Stimulated activated CD8-positive, alpha-beta memory T cell treated with anti-CD3 and anti-CD28 coated beads, Interleukin-2, amount 100 ng/mL, for 1 hour (primary cell): ENCODE measurements at places on chromosomes 3 and 15.

GRCh38 chr15:85793641-85794597 lies 806 bp downstream of the KLHL25 start:
- no peak for DNase-seq

- DNase-seq = no peak
Measured at GRCh38 chr3:5644773-5645670, 457.5 kb downstream of the EDEM1 start.

DNA sequence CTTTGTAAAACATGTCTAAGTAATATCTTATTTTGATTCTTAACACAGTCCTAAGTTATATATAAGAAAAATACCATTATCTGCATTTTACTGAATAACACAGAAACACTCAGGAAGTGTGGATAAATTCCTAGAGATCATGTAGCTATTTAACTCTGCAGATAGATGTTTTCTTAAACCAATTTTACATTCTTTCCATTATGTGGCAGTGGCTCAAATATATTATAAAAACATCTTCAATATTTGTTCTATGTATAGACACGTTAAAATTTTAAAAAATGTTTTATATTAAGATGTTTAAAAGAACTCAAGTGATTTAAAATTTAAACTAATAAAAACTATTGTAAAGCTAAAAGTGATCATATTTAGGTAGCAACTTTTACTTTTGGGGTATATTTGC lies 683.8 kb downstream of the DIPK2A start:
- no peak for DNase-seq

DNA sequence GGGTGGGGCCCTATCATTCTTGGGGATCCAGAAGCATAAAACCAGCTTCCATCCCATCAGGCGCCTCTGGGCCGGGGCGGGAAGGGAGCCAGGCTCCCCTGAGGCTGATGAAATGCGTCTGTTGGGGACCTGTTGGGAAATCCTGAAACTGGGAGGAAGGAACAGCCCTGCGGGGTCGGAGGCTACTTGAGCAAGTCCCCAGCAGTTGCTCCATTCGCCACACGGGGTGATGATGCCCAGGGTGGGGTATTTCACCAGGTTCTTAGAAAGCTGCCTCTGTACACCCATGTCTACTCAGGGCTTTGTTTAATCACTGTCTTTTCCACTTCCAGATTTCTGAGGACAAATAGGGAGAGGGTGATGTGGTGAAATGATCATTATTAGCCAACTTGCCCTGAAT lies 25.4 kb upstream of the TSEN2 start:
- no peak for DNase-seq

DNA sequence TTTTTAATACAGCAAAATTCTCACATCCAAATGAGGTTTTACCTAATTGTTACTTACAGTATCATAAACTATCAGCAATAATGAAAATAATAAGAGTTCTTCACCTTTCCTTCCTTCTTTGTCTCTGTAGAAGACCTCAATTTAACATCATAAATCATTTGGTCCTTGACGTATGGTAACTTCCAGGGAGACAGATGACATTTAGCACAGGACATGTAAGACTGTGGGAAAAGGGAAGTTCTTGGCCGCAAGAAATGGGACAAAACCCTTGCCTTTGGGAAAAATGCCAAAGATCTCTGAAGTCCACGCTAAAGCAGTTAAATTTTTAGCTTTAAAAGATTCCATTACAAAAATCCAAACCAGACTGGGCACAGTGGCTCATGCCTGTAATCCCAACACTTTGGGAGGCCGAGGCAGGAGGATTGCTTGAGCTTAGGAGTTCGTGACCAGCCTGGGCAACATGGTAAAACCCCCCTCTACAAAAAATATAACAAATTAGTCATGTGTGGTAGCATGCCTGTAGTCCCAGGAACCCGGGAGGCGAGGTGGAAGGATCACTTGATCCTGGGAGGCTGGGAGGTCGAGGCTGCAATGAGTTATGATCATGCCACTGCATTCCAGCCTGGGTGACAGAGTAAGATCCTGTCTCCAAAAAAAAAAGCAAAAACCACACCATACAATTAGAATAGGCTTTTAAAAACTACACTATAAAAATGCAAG lies 8.8 kb downstream of the PTPN9 start:
- DNase-seq = no peak

- DNase-seq = no peak
Measured at GRCh38 chr3:25292595-25292994, 135.5 kb upstream of the RARB start.

DNA sequence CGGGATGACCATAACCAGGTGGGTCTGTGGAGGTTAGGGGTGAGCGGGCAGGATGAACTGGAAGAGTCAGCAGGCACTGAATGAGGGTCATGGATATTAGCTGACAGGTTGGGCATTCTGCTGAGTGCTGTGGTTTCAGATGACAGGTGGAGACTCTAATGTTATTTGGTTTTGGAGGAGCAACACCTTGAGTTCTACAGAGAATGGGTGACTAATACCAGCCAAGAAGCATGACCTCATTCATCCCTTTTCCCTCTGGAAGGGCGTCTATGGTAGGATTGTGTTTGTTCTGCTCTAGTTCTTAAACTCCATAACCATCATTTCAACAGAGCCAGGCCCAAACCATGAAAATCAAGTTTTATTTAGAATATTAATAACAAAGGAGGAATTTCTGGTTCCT lies 550.7 kb upstream of the LMCD1 start:
- DNase-seq = no peak

- no peak for DNase-seq
Measured at GRCh38 chr3:52441772-52442332, 3.1 kb downstream of the SEMA3G start.

GRCh38 chr15:78642331-78642730 lies 1.3 kb upstream of the CHRNB4 start:
- DNase-seq = no peak

DNA sequence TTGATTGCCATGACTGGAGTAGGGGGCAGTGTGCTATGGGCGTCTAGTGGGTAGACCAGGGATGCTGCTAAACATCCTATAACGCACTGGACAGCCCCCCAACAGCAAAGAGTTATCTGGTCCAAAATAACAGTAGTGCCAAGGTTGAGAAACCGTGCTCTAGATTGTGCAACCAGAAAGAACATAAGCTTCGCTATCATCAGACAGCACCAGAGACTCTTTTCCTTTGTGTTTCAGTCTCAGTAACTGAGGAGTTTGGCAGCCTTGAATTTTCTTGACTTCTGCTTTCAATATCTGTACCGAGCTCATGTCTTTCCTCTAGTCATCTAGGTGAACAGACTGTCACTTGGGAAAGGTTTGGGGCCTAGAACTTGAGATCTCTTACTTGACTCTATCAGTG lies 8.8 kb downstream of the ARID3B start:
- DNase-seq = no peak

DNA sequence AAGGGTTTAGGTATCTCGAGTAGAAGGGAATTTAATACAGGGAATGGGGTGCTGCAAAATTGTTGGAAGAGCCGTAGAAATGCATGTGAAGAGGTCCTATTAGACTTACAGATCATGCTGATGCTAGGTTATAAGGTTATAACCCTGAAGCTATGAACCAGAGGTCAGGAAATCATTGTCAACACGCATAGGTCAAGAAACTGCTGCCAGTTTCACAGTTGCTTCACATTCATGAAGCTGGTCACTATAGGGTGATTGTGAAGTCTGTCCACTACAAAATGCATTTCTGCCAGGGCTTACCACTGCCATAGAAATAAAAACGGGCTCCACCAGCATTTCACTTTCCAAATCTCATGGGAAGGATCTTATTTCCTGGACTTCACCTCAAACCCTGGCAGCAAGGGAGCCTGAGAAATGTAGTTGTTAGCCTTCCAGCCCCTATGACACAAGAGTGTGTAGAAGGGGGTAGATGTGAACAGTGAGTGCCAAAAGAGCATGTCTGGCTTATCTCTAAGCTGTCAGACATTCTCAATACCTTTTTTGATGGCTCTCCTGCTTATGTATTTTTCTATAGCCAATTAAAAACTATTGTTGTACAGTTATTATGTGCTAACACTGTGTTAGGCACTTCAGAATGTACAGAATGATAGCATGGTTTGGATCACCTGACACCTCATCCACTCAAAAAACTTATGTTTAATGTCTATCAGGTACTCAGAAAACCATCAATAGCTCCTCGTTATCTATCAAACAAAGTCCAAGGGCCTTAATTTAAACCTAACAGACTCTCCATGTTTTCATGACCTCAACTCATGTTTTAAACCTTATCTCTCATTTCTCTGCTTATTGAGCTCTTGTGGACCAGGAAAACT lies 148.3 kb upstream of the TSC22D2 start:
- no peak for DNase-seq

DNA sequence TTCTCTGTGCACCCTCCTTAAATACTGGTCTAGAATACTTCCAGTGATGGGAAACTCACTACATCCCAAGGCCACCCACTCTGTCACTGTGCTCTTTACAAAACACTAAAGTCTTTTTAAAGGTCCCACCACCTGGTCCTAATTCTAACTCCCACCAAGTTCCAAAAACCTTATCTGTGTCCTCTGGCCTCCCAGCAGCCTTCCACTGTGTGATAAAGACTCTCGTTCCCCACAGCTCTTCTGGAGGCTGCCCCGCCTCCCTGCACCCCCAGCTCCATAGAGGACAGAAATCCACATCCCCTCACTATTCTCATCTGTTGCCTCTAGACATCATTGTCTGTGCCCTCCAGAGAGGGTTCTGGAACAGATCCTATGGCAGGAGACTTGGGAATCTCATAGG lies 276.4 kb downstream of the FAM43A start:
- DNase-seq = no peak

DNA sequence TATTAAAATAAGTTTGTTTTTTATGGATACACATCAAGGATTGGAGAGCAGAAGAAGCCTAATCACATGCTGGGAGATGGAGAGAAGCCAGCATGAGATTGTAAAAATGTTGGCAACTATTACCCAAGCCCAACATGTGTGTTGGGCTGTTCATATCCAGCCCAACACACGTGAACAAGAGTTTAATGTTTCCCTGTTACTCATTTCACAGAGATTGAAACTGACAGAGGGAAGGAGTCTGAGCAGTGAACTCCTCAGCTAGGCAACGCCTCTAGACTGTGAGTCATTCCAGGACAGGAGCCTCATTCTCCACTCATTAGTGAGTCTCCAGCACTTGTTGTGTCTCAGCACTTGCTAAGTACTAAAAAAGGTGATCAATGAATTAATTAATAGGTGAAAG lies 43.2 kb upstream of the CMSS1 start:
- no peak for DNase-seq

- DNase-seq = no peak
Measured at GRCh38 chr15:81054236-81054635, 53.5 kb downstream of the TLNRD1 start.

DNA sequence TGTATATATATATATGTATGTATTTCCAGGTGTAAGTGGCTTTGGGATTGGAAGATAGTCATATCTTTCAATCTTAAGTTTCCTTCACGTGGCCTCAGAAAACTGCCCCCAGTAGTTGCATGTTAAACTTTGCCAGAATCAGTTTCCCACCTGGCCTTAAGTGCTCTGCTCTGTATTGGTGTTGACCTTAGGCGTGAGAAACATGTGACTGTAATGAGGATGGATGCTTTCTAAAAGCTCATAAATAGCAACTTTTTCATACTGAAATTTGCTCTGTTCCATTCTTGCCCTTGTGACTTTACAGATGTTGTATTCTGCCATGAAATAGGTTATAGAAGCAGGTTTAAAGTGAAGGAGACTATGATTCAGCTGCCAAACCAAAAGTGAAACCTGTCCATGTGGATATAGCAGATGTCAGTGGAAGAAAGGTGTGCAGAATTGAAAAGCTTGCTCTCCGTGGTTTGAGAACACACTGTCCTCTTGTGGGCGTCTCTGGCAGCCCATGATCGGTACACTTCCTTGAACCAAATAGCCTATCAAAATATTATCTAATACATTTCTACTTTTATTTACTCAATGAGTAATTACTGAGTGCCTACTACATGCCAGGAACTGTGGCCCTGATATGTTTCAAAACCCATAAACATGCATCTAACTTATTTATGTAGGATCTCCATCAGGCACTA lies 15.8 kb downstream of the SCG5 start:
- no peak for DNase-seq

GRCh38 chr15:71080705-71081104 lies 34.6 kb upstream of the THSD4 start:
- DNase-seq = no peak

DNA sequence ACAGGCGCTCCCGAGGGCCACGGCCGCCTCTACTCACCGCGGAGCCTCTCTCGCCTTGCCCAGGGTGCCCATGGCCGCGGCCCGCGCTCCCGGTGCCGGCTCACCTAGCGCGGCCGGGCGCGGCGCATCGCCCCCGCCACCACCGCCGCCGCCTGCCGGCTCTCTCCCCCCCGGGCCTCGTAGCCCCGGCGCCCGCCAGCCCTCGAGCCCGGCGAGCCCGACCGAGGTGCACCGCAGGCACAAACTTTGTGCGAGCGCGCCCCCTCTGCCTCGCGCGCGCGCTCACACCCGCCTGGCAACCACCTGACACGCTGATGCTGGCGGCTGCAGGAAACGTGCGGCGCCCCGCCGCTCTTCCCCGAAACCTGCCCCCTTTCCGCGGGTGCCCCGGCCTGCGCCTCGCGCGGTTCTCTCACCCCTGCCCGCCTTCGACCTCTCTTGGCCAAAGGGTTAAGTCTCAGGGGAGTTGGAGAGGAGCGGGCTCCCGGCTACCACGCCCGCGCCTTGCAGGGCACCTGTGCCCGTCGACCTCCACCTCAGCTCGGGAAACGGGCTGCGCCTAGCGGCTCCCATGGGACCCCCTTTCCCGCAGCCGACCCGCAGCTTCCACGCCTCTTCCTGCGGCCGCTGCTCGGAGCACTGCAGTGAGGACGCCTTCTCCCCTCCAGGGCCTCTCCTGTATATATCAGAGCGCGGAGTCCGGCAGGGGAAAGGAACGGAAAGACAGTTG lies at the start of gene RASGRP1:
TSS of gene RASGRP1 (minus strand) at position 258 of the 730 bp plus-strand sequence. CDS start at position 72, 186 bp downstream.
- peak; percentile 74 for DNase-seq

DNA sequence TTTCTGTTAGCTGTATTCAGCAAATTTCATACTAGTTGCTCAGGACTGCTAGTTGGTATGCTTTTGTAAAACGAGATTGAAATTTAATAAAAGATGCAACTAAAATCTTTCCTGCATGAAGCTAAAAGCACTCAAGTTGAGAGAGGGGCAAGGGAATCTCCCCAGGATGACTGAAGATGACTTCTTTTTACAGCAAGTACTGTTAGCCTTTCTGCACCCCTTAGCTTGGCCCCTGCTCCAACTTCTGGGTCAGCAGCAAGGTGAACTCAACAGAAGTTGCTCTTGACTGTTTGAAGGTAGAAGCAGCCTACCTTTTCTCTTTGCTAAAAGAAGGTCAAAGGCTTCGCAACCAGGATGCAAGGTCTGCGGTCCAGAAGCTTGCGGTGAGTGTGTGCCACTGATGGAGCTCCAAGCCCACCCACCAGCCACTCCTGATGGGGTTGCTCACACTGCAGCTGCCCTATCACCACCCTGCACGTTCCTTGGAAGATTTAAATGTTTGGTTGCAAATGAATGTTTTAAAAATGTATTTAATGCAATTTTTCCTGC lies 32.5 kb downstream of the NME9 start:
- no peak for DNase-seq

- DNase-seq = no peak
Measured at GRCh38 chr15:39127151-39127790, 453.6 kb upstream of the THBS1 start.

GRCh38 chr3:172076212-172076611 lies 36.8 kb downstream of the FNDC3B start:
- DNase-seq = no peak

- no peak for DNase-seq
Measured at GRCh38 chr3:141021261-141021660, 29.9 kb upstream of the SPSB4 start.

GRCh38 chr15:62561059-62561519 lies 396.0 kb upstream of the C2CD4B start:
- DNase-seq = no peak
